Urothelium cell line (cell line): ENCODE measurements at places on chromosomes 2 and 18.

- DNase-seq: peak; percentile 35
Observed at GRCh38 chr2:170396799-170397459, 219.0 kb downstream of the MYO3B start.

DNA sequence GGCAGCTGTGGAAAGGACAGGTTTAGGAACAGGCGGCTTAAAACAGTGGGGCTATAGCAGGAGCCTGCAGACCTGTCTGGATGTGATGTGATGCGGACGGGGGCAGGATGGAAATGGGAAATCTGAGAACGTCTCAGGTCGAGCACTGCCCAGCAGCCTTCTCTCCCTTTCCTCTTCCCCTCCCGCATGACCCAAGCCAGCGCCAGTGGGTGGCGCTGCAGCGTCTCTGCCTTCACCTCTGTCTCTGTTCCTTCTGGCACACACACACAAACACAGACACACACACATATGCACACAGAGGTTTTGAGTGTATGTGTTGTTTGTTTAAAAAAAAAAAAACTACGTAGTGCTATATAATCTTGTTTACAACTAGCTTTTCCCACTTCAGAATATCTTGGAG lies 82.0 kb upstream of the SLC66A3 start:
- peak; percentile 50 for DNase-seq

DNA sequence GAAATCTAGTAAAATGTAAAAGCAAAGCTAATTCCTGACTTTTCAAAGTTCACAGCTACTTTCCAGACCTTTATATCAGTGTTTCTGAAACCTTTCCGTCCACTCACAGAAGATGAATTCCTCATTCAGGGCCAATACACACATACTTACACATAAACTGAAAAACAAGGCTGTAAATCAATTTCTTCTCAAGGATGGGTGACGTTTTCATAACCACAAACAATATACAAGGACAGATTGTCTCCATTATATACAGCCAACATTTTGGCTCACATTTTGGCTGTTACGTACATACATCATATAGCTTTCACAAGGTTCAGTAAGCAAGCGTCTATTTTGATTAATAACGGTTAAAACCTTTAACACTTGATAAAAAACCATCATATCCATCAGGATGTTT lies 1.4 kb downstream of the RPRD1A start:
- no peak for DNase-seq

GRCh38 chr2:241417626-241418025 lies 61.5 kb downstream of the FARP2 start:
- DNase-seq: no peak

- DNase-seq: peak; percentile 80
Observed at GRCh38 chr18:12946549-12947284, 1.1 kb upstream of the SEH1L start.

GRCh38 chr2:168915441-168916330 lies 14.6 kb downstream of the G6PC2 start:
- no peak for DNase-seq
